ENCODE measurements at places on chromosomes 6 and 20. TPM values are rescaled to one million over a fixed set of nuclear protein-coding genes. Genes with fewer than 3 reads are reported as not detected.

VGLL2 gene
- 38.1 TPM for total RNA-seq

DNA sequence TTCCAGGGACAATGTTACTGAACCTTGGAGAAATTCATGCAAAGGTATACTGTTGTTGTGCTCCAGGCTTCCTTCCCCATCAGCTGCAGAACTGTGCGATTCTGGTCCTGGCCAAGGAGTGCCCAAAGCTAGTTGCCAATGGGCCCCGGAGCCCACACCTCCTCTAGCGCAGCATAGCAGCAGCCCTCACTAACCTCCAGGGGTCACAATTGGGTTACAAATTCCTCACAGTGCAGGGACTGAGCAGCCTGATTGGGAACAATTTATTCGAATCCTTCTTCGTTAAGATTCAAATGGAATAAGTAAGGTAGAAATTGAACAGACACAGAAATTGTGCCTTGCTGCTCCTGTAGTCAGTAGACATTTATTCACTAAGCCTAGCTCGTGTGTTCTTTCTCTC lies 284.9 kb downstream of the PRKN start:
- no peak for DNase-seq

- DNase-seq, result no peak
These were observed at the start of gene HTR1E for GRCh38 chr6:86937219-86938079. TSS of gene HTR1E (plus strand) at chr6:86937528. CDS start at chr6:87015335, 77,807 bp downstream.

DNA sequence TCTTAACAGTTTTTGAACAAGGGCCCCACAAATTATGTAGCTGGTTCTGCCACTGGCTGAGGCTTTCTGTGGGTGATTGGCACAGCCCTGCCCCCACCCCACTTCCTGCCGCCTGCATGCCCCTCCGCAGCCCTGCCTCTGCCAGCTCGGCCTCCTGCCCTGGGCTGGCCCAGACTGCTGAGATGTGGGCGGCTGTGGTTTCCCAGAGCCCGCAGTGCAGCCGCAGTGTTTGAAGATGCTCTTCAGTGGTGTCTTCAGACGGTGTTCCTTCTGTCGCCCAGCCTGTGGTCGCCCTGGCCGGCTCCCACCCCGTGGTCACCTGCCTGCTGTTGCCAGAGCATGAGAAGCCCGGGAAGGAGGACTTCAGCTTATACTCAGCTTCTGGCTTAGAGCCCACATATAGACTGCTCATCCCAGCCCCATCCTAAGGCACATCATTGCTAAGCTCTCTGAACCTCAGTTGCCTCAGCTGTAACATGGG lies 154.3 kb downstream of the VEGFA start:
- no peak for DNase-seq

- no peak for DNase-seq
These were observed 125.4 kb downstream of the RIN2 start for GRCh38 chr20:19883501-19883900.

DNA sequence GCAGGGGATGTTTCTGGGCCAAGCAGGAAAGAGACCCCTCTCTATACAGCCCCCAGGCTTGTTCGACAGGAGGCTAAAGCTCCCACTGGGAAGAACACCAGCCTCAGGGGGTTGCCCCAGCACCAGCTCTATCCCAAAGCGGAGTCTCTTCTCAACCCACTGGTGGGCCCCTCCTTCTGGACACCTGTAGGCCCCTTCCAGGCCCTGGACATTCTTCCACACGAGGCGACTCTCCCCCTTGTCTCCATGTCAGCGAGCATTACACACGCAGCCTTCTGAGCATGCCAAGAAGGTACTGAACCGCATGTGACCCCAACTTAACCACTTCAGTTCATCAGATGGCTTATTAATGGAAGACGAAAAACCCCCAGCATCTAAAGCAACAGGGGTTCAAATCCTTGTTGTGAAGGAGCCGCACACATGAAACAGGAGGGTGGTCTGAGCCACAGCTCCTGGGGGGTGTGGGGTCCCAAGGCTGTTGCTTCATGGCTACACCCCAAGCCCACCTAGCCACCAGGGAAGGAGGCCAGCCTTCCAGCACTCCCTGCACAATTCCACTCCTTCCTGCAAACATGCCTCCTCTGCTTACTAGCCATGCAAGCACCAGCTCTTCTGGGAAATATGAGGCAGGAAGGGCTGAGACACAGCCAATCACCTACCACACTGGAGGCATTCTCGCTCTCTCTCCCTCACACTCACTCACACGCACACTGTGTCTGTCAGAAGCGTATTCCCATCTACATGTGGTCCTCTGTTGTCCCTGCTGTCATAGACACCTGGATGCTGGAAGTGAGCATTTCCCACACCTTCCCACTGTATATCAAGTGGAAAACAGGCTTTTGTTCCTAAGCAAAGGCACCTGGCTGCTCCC lies 104.5 kb downstream of the NOL4L start:
- no peak for DNase-seq

FAM83C gene
- total RNA-seq, result not detected

CDH22 gene
- 0.83 TPM for total RNA-seq

DNA sequence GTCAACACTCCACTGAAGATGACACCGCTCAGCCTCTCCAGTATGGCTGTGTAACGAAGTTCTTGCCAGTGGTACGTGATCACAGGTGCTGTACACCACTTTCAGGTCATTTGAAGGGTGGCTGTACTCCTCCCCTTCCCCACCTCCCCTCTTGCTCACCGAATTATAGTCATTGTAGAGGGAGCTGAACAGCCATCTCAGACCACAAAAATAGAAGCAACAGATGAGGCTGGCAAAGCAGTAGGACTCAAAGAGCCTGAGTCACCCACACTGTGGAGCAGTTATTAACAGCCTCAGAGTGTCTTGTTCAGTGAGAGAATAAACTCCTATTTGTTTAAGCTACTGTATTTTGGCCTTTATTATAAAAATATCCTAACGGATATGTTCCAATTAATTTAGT lies 192.5 kb upstream of the MCHR2 start:
- no peak for DNase-seq

CTCFL gene
- not detected for total RNA-seq

- no peak for DNase-seq
These were observed 1.1 kb upstream of the FAM162B start for GRCh38 chr6:116766506-116767176.

TBP gene
- total RNA-seq, result 7.6 TPM

DNA sequence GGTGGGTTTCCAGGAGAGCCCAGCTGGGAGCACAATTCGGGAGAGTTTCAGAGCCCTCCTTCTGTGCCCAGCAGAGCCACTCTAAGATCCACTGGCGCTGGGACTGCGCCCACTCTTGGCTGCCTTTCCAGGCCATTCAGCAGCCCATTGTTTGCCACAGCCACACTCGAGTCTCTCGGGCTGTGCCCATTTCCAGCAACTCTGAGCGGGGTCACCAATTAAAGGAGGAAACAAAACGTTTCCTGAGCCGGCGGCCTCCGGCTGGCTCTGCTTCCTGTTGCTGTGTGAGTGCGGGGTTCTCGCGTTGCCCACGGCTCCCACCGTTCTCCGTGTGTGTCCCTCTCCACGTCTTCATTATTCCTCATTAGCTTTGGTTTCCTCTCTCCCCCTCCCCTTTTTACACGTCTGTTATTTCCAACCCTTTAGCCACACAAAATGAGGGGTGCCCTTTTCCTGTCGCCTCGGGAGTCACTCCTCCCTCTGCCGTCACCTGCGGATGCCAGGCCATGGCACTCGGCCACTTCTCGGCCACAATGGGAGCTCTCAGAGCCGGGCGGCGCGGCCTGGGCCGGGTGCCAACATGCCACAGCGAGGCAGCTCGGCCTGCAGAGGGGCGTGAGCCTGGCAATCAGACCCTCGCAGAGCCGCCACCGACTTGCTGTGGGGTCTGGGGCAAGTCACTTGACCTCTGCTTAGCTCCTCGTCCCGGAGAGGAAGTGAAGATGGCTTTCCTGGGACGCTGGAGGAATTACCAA lies 94.3 kb upstream of the NKX2-2 start:
- DNase-seq, result no peak

CARMIL1 gene
- 7.5 TPM for total RNA-seq

- no peak for DNase-seq
These were observed 4.7 kb downstream of the NOL4L start for GRCh38 chr20:32580219-32580969.

IL17A gene
- not detected for total RNA-seq

DNA sequence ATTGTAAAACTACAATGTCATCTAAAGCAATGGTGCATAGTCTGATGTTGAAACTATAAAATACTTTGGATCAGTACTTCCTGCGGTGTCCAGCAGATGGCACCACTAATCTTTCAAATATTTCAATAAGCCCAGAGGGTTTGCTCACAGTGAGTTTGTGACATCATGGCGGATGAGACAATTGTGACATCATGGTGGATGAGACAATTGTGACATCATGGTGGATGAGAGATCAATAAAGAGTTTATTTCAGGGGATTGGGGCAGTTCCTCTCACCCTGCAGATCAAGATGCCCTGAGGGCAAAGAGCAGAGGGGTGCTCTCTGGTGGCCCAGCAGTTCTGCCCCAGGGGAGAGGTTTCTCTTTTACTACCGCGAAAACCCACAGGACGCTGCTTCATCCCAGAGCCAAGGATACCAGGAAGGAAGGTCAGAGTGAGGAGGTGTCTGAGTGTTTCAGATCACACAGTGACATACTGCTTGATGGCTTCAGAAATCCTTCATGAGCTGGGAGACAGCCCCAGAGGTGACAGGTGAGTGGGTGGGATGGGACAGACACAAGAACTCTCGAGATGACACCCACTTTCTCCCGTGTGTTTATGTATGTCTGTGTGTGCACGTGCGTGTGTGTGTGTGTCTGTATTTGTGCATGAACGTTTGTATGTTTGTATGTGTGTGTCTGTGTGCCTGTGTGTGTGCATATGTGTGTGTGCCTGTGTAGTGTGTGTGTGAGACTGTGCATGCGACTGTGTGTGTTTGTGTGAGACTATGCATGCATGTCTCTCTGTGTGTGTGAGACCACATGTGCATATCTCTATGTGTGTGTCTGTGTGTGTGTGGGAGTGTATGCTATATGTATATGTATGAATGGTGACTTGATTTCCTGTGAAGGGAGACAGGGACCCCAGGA lies 7.3 kb upstream of the ULBP2 start:
- peak; percentile 67 for DNase-seq

- no peak for DNase-seq
These were observed 477 bp upstream of the ITPA start for GRCh38 chr20:3208786-3209256.

GRCh38 chr6:76831299-76831698 lies 632.0 kb downstream of the HTR1B start:
- DNase-seq, result no peak

DNA sequence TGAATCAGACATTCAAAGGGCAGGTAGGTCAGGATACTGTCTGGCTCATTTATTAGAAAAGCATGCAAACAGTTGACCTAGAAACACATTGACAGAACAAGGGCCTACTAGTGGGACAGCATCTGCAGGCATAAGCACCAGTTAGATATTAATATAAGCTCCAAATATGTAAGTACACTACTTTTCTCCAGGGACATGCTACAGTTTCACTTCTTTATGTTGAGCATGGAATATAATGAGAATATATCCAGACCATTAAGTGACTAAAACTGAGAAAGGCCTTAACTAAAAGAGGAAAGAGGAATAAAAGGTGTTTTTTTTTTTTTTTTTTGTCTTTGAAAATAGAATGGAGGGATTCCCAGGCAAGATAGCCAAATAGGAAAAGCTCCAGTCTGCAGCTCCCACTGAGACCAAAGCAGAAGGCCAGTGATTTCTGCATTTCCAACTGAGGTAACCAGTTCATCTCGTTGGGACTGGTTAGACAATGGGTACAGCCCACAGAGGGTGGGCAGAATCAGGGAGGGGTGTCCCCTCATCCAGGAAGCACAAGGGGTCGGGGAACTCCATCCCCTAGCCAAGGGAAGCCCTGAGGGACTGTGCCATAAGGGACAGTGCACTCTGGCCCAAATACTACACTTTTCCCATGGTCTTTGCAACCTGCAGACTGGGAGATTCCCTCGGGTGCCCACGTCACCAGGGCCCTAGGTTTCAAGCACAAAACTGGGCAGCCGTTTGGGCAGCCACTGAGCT lies 251.6 kb downstream of the PHF3 start:
- DNase-seq, result no peak

GRCh38 chr20:46789339-46790028 lies 80.0 kb downstream of the SLC2A10 start:
- DNase-seq, result no peak

- DNase-seq, result no peak
These were observed 505.0 kb downstream of the BMP2 start for GRCh38 chr20:7272512-7272911.

DNA sequence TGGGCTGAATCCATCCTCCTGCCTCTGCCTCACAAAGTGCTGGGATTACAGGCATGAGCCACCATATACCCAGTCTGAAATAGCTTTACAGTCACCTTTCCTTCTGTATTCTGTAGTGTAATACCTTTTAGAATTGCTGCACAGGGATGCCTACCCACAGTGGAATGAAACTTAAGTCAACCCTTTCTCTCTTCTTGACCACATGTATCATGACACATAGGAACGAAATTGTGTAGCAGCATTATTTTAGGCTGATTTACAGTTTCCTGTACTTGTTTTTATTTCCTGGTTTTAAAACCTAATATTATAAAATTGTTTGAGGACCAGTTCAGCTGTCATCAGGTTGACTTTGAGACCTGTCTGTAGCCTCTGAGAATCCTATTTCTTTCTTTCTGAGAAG lies 297.8 kb downstream of the ZFAND3 start:
- DNase-seq, result no peak

DNA sequence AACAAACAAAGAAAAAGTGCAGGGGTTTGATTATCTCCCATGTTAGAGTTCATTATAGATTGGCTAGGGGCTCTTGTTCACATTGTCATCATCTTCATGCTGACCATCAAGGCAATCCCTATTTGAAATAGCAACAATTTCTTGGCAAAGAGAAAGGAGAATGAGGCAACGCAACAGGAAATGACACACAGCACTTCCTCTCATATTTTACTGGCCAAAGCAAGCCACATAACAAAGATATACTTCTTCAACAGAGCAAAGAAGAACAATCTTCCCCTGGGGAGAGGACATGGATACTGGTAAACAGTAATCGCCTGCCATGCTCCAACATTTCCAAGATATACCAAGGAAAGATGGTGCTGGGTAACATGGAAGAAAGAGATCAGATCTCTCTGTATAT lies 29.8 kb downstream of the EPM2A start:
- no peak for DNase-seq

GRCh38 chr6:137403855-137404254 lies 90.3 kb downstream of the OLIG3 start:
- no peak for DNase-seq

- peak; percentile 26 for DNase-seq
These were observed 28.7 kb downstream of the TXNDC5 start for GRCh38 chr6:7881765-7882500.

All from cardiac septum (tissue), 1 donor.